ENCODE measurements at places on chromosomes 16 and 17.

DNA sequence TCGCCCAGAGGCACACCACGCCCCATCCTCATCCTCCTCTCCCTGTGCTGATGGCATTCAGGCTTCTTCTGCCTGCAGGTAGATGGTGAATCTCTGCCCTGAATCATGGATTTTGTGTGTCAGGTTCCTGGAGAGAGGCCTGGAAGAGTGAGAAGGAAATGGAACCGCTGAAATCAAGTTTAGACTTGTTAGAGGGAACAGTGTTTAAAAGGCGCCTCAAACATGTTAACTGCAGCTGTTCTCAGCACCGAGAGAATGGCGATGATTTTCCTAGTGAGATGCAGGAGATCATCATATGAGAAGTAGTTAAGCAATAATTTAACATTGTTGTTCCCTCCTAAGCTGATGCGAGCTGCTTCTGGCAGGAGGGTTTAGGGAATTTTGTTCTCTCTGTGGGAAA, 744.4 kb upstream of the EEF2KMT start:
- no peak for DNase-seq

DNA sequence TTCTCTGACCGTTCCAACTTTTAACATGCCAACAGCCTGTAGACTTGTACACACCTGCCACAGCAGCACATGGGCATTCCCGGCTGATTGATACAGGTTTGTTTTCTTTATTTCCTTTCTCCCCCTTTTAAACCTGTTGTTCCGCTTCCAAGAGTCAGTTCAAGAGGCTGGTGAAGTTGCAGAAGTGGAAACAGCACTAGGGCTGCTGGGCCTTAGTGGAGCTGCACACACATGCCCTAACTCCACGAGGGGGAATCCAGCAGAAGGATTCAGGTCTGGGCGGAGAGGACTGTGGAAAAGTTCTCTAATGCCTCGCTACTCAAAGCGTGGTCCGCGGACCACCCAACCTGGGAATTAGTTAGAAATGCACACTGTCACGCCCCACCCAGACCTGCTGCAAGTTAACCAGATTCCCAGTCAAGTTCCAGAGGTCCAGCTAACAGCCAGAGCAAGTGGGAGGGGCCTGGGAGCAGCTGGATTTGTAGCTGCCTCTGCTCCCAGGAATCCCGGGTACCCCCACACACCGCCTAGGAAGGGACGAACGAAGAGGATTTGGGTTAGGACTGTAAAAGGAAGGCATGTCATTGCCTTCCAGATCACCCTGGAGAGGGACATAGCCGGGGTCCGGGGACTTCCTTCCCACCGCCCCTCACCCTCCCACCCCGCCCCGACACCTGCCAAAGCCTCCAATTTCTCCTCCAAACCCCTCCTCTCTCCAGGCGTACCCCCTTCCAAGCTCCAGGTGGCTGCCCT, 542 bp downstream of the SLC39A11 start:
- DNase-seq = no peak

- DNase-seq = no peak
These were observed 476.9 kb upstream of the GOT2 start for GRCh38 chr16:59210955-59211541.

DNA sequence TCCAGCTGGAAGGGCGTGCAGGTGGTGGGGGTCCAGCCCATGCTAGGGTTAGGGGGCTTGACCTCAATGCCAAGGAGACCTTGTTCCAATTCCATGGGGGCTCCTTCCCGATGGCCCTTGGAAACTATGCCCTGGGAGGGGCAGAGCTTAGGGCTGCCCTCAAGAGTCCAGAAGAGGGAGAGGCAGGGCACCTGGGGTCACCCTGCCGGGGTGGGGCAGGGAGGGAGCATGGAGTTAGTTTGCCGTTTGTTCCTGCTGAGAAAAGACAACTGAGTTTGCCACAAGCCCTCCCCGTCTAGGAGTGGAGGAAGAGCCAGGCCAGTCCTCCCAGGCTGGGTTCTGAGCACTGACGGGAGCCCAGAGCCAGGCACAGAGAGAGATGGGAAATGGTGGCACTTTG, 21.4 kb downstream of the MMP15 start:
- DNase-seq = no peak

DNA sequence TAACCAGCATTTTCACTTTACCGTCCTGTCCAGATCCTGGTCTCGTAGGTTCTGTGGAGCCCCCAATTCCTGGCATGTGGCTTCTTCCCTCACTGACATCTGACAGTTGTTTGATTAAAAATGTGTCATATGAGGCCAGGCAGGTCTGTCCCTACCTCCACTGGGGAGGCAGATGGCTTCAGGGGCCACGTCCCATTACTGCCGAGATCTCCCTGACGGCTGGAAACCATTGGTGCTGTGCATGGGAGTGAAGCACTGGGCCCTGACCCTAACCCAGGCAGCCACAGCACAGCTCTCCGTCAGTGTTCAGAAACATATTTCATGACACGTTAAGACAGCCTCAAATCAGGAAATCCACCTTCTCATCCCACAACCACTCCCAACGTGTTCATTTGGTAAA, 77.5 kb downstream of the GNAO1 start:
- no peak for DNase-seq

DNA sequence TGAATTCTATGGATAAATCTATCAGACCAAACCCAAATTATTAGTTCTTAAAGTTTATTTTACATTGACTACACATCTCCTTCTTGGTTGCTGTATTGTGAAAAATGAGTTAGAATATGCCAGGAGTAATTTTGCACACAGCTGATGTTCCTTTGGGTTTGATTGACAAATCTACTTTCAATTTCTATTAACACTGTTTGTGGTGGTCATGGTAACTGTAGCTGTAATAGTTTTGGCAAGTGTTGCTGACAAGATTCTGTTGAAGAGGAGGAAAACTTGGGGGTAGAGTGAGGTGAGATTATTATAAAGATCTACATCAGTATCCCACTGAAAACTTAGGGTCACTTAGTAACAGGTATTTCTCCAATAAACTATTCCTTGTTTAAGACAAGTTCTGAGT, 30.3 kb downstream of the MRTFB start:
- DNase-seq = no peak

- no peak for DNase-seq
These were observed 129.2 kb downstream of the USP31 start for GRCh38 chr16:23020084-23020483.
